ENCODE measurements at places on chromosomes 4 and X.

DNA sequence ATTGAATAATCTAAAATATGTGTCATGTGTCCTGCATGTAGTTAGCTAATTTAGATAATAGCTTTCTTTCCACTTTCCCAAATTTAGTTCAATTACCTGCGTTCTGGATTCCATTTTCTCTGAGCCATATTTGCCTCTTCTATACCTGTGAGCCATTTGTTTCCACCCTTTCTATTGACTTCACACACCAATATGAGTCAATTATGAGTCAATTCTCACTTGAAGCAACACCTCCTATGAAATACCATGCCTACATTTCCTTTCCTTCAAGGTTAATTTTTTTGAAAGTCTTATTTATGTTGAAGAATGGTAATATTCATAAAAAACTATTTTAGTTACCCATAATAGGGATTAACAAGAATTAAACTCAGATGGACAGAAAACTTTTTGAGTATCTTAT lies 25.8 kb downstream of the NPY2R start:
- DNase-seq, result no peak

GRCh38 chrX:130857207-130857606 lies 45.8 kb downstream of the ENOX2 start:
- DNase-seq, result no peak

GRCh38 chr4:99649778-99650177 lies 7.8 kb downstream of the C4orf54 start:
- no peak for DNase-seq

DNA sequence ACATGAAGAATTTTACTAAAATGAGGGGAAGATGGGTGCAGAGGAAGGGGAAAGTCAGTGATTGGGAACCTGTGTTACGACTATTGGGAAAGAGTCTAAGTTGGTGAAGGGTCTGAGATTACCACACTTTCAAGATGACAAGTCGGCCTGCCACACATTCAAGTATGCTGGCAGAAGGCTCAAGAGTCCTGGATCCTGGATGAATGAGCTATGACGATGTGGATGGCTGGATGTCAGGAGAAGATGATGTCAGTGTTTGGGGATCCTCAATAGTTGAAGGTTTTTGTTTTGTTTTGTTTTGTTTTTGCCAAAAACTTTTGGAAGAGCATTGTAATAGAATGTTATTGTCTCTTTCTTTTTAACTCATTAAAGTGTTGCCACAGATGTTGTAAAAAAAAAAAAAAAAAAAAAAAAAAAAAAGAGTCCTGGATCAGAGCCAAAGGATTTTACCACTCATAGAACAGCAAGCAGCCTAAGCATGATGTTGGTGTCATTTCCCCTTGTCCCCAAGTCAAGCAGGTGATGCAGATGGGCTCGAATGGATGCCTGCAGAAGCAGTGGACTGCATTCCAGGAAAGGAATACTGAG lies 120.6 kb downstream of the REELD1 start:
- no peak for DNase-seq

GRCh38 chr4:38752941-38753806 lies 29.6 kb downstream of the TLR10 start:
- no peak for DNase-seq

DNA sequence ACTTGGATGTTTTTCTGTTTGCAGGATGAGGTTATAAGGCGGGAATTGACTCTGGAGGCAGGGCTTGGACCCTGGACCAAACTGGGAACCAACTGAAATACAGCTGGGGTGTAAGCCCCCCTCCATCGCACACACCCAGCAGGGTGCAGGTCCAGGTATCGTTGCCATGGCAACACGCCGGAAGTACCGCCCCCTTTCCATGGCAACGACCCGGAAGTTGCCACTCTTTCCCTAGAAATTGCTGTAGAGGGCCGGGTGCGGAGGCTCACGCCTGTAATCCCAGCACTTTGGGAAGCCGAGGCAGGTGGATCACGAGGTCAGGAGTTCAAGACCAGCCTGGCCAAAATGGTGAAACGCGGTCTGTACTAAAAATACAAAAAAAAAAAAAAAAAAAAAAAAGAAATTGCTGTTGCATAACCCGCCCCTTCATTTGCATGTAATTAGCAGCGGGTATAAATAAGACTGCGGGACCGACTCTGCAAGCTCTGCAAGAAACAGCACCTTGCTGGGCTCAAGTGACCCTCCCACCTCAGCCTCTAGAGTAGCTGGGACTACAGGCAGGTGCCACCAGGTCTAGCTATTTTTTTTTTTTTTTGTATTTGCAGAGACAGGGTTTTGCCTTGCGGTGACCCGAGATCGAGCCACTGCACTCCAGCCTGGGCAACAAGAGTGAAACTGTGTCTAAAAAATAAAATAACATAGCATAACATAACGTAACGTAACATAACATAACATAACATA lies 139.6 kb downstream of the CRLF2 start:
- DNase-seq, result peak; percentile 19

- no peak for DNase-seq
These were observed 156.7 kb downstream of the DCAF12L1 start for GRCh38 chrX:126395909-126396308.

DNA sequence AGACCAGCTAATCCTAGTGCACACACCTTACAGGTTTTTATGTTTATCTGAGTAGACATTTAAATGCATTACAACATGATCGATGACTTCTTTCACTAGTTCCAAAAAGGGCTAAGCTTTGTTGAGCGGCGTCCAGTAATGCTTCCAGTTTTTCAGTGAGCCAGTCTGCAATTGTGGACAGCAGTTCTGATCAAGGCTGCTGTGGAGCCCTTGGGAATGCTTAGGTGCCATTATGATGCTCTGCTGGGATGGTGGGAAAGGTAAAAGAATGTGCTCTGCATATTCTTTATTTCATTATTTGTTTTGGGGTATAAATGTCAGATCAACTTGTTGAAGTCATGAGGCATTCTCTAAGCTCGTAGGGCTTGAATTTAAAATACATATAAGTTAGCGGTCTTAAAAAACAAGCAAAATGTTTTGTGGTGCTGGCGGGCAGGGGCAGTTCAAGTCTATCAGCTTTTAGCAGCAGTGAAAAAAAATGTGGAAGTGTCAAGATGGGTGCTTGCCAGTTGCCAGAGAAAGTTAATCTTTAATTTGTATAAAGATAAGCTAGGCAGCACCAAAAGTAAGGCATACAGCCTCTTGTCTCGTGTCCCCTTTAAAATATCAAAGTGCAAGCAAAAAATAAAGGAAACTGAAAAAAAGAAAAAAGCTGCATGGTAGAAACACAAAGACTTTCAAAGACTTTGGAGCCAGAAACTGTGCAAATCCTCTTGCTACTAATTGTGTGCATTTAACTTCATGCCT lies 5.8 kb downstream of the MID1IP1 start:
- DNase-seq, result peak; percentile 10

GRCh38 chrX:44012484-44013096 lies 39.4 kb upstream of the NDP start:
- DNase-seq, result no peak

DNA sequence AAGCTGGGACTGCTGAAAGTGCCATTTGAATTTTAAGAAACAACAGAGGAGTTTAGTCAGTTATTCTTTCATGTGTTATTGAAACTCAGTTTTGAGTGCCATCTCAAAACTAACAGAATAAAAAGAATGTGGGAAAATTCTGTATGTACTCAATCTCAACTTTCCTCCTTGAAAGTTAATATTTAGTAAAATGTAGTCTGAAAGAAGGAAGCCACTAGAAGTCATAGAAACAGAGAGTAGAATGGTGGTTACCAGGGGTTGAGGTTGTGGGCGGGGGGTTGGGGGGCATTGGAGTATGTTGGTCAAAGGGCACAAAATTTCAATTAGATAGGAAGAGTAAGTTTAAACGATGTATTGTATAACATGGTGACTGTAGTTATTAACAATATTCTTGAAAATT lies 628.3 kb upstream of the MAGEB2 start:
- no peak for DNase-seq

- no peak for DNase-seq
These were observed 6.8 kb downstream of the IL9R start for GRCh38 chrX:156004256-156004655.

DNA sequence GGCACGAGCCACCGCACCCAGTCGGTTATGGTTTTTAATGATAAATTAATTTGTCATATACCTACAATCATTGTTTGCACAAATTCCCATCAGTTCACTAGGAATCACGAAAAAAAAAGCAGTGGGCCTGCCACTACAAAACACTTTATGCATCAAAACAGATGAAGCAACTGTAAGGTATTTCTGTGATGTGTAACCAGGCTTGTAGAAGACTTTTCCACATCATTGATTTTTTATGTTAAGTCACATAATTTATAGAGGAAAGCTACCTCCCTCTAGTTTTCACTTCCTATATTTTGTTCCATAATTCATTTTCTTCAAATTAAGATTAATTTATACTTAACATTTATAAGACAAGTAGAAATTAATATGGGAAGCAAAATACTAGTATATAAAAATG lies 6.7 kb upstream of the FAM200B start:
- no peak for DNase-seq

- no peak for DNase-seq
These were observed 137.6 kb downstream of the DCK start for GRCh38 chr4:71130827-71131603.

GRCh38 chrX:55451626-55451989 lies 319 bp upstream of the MAGEH1 start:
- DNase-seq, result no peak

DNA sequence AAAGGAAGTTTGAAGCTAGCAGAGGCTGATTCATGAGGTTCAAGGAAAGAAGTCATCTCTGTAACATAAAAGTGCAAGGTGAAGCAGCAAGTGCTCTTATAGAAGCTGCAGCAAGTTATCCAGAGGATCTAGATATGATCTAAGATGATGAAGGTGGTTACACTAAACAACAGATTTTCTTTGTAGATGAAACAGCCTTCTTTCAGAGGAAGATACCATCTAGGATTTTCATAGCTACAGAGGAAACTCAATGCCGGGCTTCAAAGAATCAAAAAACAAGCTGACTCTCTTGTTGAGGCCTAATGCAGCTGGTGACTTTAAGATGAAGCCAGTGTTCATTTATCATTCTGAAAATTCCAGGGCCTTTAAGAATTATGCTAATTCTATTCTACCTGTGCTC lies 28.8 kb downstream of the NR0B1 start:
- no peak for DNase-seq

- DNase-seq, result no peak
These were observed 674.3 kb upstream of the AMOT start for GRCh38 chrX:113514906-113515305.

DNA sequence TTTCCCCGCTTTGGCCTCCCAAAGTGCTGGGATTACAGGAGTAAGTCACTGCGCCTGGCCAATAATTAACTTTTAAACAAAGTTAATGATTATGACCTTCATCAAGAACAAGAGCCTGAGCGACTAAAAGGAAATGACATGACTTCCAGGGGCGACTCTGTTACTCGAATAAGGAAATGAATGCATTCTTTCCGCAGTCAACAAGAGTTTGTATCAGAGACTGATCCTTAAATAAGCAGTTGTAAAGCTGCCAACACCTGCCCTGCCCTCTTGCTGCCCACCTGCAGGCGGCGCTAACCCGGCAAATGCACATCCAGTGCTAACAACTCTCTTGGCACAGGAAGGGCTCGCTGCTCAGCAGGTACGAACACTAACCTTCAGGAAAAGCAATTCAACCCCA lies 27.3 kb downstream of the WDR1 start:
- no peak for DNase-seq

- DNase-seq, result no peak
These were observed 9.0 kb downstream of the TCEAL3 start for GRCh38 chrX:103616676-103617186.

GRCh38 chr4:6752486-6752829 lies 30.1 kb upstream of the KIAA0232 start:
- DNase-seq, result no peak

- DNase-seq, result no peak
These were observed 45.8 kb downstream of the NELFA start for GRCh38 chr4:1962980-1963379.

- no peak for DNase-seq
These were observed 81.5 kb upstream of the NKX1-1 start for GRCh38 chr4:1487761-1488160.

DNA sequence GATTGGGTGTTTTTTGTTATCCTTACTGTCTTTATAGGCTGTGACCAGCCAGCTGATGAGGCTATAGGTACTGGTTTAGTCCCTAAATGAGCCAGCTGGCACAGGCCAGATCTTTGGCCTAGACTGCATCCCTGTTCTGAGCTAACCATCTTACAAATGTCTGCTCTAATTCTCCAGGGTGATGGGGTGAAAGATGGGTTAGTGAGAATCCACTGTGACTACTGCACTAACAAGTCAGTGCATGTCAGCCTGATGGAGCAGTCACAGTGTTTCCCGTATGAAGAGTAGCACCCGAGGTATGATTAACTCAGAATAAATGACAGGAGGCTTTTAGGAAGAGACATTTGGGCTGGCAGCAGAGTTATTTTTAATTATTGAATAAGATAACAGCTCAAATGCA lies 181.0 kb downstream of the DCTD start:
- DNase-seq, result no peak

DNA sequence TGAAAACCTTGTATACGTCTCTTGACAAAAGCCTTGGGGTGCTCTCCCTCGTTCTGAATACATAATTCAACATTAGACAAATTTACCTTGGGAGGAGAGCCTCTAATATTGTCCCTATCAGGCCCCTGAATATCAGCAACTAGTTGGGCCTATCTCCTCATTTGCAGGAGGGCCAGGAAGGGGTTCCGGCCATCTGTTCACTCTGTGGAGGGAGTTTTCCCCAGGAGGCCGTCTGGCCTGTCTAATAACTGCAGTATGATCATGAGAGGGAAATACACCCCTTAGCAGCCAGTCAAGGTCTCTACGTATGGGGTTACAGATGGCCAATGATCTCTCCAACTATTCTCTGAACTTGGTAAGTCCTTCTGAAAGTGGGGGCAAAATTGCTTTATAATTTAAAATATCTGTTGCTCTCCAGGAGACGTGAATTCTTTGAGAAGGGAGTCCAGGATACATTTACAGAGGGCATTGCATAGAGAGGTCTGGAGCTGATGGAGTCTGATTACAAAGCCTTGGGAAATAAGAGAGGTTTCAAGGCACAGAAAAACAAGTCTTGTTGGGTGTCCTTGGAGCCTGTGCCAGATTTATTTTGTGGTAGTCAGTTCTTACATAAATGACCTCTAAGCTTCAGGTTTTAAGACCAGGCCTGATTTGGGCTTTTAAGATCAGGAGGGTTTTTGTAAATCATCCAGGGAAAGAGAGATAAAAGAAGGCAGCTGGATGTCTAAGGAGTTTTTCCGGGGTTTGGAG lies 48.2 kb upstream of the UXT start:
- no peak for DNase-seq

- peak; percentile 85 for DNase-seq
These were observed 2.0 kb downstream of the TMEM255A start for GRCh38 chrX:120308959-120309872.

DNA sequence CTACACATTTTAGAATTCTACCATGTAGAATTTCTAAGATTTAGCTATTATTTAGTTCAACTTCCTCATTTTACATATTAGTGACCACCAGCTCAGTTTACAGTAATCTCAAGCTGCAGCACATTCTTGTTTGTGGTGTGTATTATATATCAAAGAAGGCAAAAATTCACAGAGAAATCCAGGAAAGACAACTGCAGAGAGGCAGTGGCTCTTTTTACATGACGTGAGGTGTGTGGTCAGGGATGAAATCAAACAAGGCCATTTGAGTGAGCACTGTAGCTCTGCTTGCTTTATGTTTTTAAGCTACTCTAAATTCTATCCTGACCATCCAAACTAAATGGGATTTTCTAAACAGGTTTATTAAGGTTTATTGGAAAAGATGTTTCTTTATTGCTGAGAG lies 71.1 kb downstream of the COL25A1 start:
- no peak for DNase-seq

GRCh38 chr4:113169368-113169767 lies 119.9 kb downstream of the ANK2 start:
- DNase-seq, result no peak

GRCh38 chr4:85780664-85781063 lies 305.7 kb downstream of the ARHGAP24 start:
- peak; percentile 30 for DNase-seq

- no peak for DNase-seq
These were observed 2.2 kb upstream of the BGN start for GRCh38 chrX:153492543-153492942.

Measured in RPMI8226 (cell line).